Right atrium auricular region (tissue), 2 donors: ENCODE measurements at places on chromosomes 11 and 22.
A peak's percentile ranks its signal among the peaks of the same experiment; 100 is the strongest.

GRCh38 chr22:26617271-26618199 is at the start of gene CRYBB1:
Gene CRYBB1, minus strand, starts transcription at chr22:26618027. Its CDS starts 1,708 bp downstream, at chr22:26616319.
- H3K4me1 ChIP-seq: peaks cover 8% of the 10 kb centered on the region
- no peak within 1 kb of the TSS for H3K27ac ChIP-seq
- DNase-seq: no peak
- no peaks in the 10 kb centered on the region for H3K36me3 ChIP-seq
- no peak within 1 kb of the TSS for H3K4me3 ChIP-seq

DNA sequence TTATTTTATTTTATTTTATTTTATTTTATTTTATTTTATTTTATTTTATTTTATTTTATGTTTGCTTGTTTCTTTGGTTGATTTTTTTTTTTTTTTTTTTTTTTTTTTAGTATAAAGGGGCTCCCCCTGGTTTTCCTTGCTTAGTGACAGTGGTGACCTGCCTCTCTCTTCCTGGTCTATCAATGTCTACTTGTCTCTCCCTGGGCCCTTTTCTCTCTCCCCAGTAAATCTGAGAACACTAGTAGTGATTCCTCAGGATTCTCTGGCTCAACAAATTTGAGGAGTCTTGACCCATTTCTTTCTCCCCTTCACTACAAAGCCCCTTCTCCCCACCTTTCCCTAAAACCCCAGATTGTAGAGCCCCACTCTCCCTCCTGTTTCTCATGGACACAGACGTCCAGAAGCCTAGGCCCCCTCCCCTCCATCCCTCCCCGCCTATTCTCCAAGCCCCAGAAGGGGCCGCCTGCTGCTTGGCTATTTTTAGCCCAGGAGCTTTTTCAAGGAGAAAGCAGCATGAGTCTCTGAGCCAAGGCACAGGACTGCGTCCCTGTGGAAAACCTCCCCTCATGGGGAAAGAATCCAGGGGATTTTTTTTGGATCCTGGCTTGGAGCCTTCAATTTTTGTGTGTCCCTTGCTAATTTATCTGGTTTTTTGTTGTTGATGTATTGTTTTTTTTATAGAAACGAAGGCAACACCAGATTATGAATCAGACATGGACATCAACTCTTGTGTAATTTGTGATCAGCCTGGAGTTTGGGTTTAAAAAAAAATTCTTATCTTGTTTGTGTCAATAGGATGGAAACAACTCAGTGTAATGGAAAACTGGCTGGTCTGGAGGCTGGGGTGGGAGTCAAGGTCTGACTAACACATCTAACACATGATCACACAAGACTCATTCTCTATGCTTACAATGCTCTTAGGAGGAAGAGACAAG is 17.5 kb upstream of the ACCSL start:
- no peaks in the 10 kb centered on the region for H3K36me3 ChIP-seq
- H3K27ac ChIP-seq: peak overlapping the region; percentile 79
- H3K4me1 ChIP-seq: peaks cover 37% of the 10 kb centered on the region
- H3K4me3 ChIP-seq: no peak overlapping the region
- peak; percentile 89 for DNase-seq

- H3K4me3 ChIP-seq: no peak overlapping the region
- no peak for DNase-seq
- H3K27ac ChIP-seq: no peak overlapping the region
- no peaks in the 10 kb centered on the region for H3K4me1 ChIP-seq
- no peaks in the 10 kb centered on the region for H3K36me3 ChIP-seq
- H3K27me3 ChIP-seq: no peaks in the 10 kb centered on the region
Observed at GRCh38 chr11:110470716-110471115, 41.0 kb downstream of the FDX1 start.

DNA sequence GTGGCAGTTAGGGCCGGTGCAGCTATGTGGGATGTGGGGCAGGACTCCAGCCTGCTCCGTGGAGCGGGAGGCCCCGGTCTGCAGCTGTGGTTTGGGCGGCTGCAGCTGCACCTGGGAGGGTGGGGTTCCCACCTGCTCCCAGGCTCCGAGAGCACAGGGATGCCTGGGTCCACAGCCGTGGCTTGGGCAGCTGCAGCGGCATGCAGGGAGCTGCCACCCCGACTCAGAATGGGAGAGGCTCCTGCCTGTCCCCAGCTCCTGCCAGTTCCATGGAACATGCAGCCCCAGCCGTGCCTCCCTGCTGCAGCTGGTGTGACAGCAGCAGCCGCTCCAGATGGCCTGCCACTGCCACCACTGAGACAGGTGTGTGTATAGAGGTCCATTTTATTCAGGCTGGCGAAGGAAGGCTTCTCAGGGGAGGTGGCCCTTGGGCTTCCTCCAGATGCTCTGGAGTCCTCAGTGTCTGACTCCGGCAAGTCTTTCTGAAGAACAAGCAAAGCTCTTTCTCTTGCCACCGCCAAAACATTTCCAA is 21.8 kb upstream of the UPK3A start:
- no peak overlapping the region for H3K27ac ChIP-seq
- H3K27me3 ChIP-seq: no peaks in the 10 kb centered on the region
- no peak for DNase-seq
